Esophagus mucosa (tissue), 1 donor: ENCODE measurements at places on chromosomes 3 and 15. TPM values are rescaled to one million over a fixed set of nuclear protein-coding genes. Genes with fewer than 3 reads are reported as not detected.

Gene TMCO5A
- total RNA-seq, result not detected

Gene NPAP1
- not detected for total RNA-seq

Gene IL17RB
- total RNA-seq, result 0.20 TPM

Gene DENND6A
- total RNA-seq, result 23.5 TPM

DNA sequence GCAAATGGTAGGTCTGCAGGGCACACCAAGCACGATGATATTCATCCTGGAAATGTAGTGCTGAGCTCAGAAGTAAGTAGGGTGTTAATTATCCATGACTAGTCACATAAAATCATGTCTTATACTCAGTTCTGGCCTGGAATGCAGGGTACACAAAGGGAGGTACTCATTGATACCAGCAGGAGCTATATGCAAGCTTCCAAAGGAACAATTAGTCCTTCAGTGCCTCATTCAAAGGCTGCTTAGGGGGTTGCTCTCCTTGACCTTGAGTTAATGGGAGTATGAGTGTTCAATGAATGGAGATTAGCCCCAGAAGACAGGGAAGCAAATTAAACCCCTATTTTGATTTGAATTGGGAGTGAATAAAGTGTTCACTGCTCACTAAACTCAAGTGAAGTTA lies 38.3 kb downstream of the CNTN6 start:
- no peak for ATAC-seq

GRCh38 chr3:188046561-188047211 lies 107.3 kb upstream of the LPP start:
- no peak for ATAC-seq

GRCh38 chr15:78182821-78183220 lies 33.7 kb downstream of the IDH3A start:
- no peak for ATAC-seq

- no peak for ATAC-seq
Observed at GRCh38 chr15:79315623-79316328, 4.9 kb downstream of the TMED3 start.

GRCh38 chr3:101936419-101937356 lies 87.4 kb downstream of the NFKBIZ start:
- ATAC-seq, result peak; percentile 93

DNA sequence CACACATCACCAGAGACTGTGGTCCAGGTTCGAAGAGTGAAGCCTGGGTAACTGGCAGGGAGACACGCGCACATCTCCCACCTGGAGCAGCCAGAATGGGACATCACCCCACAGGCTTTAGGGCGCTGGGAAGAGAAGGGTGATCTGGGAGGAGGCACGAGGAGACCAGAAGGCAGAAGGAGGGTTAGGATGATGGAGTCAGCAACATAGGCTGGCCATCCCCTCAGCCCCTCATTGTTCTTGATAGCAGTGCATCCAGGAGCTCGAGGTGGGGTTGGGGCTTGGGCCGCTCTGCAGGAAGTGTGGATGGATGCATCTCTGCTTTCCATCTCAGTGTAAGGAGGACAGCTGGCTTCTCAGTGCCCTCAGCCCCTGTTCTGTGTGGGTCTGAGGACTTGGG lies 15.2 kb downstream of the PLA2G4F start:
- ATAC-seq, result no peak

DNA sequence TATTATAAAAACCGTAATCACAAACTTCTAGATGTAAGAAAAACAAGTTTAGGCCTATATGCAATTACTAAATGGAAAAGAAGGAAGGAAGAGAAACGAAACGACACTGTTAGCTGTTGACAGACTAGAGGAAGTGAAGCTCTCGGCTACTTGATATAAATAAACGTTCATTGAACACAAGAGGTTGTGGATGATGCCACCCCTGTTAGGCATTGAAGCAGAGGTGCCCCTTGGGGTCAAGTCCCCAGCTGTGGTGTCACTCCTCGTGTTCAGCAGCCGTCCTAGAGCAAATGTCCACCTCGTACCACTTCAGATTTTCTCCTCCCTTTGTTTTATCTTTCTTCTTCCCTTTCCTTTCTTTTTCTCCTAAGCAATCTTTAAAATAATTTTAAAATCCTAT lies 146.5 kb upstream of the UBE2E1 start:
- no peak for ATAC-seq

DNA sequence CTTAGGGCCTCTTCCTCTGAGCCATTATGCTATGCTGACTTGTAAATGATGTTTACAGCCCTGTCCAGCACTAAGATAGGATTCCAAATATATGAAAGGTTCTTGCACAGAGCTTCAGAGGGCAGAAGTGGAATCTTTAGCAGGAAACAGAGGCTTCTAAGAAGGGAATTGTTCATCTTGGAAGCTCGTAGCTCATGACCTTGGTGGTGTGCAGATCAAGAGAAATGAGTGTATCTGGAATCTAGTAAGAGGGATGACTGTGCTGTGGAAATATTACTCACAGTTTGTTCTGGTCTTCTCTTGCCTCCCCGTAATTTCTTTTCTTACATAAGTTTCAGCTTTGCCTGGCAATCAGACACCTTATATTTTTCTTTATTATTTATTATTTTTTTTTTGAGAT lies 175.8 kb downstream of the SPATA16 start:
- ATAC-seq, result no peak

GRCh38 chr3:195451373-195452015 lies 8.7 kb upstream of the ACAP2 start:
- ATAC-seq, result peak; percentile 76

DNA sequence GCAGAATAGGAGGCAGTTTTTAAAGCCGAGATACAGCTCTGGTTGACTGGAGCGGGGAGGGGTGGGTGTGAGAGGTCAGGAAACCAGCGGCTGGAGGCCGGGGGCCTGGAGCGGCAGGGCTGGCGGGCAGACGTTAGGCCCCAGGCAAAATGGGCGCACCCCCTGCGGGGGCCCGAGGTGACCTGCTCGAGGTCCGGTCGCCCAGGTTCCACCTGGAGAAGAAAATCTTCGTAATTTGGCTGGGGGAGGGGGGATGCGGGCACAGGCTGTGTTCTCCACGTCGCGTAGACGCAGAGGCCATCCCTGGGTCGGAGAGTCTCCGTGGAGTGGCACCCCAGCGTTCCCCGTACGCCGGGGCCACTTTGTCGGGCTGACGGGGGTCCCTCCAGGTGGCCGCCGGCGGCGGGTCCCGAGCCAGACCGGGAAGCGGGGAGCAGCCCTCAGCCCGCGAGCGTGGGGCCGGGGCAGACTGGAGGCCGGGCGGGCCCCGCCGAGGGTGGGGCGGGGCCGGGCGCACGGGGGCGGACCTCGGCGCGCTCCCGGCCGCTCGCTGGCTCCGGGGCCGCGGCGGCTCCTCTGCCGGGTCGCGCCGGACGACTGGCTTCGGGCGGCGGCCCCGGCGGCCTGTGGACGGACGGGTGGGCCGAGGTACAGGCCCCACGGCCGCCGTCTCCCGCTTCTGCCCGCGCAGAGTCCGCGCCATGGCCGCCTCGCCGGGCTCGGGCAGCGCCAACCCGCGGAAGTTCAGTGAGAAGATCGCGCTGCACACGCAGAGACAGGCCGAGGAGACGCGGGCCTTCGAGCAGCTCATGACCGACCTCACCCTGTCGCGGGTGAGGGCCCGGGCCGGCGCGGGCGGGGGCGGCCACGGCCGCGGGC lies at the start of gene CRTC3:
CRTC3 (plus strand) TSS at position 553 of the 879 bp plus-strand sequence; CDS start at position 702, 149 bp downstream.
- ATAC-seq, result peak; percentile 85

GRCh38 chr3:43638594-43639447 lies 17.0 kb upstream of the ANO10 start:
- ATAC-seq, result peak; percentile 67
